Left lung (tissue), 14 donors: ENCODE measurements at places on chromosomes 5 and 9. TPM values are rescaled to one million over a fixed set of nuclear protein-coding genes. Genes with fewer than 3 reads are reported as not detected.

DNA sequence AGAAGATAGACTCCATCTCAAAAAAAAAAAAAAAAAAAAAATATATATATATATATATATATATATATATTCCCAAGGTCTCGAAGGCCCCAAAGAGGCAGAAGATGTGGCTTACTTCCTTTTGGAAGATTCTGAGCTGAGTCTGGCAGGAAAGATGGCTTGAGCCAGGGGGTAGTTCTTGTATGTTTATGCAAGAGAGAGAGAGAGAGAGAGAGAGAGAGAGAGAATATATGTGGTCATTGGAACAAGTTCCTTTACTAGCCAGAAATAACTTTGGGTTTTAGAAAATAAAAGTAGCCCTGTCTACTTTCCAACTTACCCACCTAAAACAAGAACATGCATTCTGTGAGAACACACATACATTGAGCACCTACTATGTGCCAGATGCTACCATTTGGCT, 17.6 kb downstream of the NCS1 start:
- DNase-seq = no peak

- DNase-seq = no peak
Observed at GRCh38 chr5:66647146-66647856, 51.1 kb downstream of the MAST4 start.

DNA sequence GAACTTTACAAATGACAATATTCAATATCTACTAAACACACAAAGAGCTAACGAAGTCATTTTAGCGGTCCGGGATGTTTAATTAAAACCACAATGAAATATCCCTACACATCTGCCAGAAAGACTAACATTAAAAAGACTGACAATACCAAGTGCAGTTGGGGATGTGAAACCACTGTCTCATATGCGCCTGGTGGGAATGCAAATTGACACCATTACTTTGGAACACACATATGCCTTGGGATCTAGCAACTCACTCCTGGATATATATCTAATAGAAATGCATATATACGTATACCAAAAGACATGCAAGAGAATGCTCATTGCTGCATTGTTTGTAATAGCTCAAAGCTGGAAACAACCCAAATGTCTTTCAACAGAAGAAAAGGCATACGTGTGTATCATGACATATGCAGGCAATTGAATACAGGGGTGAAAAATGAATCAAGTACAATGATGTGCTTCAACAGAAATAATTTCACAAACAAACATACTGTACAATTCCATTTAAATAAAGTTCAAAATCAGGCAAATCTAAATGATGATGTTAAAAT, 153.3 kb downstream of the CARTPT start:
- no peak for DNase-seq

CDX1 gene
- polyA plus RNA-seq = 0.14 TPM
